ENCODE measurements at places on chromosomes 3 and 15.

- DNase-seq: no peak
Observed at GRCh38 chr15:68672781-68673205, 94.0 kb downstream of the CORO2B start.

- DNase-seq: no peak
Observed at GRCh38 chr3:33795856-33796536, 2.4 kb upstream of the PDCD6IP start.

DNA sequence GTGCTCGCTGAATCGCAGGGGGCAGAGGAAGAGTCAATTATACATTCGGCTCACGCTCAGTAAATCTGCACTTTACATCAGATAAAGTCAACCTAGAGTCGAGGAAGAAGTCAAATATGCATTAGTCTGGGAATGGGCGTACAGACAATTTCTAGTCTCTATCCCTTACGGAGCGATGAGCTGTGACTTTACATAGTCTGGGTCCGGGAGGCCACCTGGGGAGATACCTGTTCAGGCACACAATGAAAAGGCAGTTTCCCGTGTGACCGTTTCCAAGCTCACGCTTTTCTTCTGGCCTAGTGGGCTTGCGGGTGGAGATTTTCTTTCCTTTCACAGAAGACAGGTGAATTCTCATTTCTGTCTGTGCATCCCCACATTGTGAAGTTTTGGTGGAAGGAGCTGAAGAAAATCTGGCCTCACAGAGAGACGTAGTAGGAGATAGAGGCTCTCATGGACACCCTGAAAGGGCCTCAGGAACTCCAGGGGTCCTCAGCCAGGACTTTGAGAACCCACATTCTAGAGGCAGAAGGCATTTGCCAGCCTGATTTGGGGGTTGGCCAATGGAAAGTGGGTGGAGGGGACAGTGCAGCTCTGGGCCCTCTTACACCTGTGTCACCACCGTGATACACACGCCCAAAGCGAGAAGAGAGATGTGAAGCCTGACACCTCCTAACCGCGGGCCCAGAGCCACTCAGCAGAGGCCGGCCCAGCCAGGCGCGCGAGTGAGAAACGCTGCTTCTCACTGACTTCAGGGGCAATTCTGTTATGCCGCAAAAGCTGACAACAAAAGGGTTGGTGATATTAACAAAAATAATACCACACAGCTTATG, 10.7 kb upstream of the OCA2 start:
- no peak for DNase-seq

DNA sequence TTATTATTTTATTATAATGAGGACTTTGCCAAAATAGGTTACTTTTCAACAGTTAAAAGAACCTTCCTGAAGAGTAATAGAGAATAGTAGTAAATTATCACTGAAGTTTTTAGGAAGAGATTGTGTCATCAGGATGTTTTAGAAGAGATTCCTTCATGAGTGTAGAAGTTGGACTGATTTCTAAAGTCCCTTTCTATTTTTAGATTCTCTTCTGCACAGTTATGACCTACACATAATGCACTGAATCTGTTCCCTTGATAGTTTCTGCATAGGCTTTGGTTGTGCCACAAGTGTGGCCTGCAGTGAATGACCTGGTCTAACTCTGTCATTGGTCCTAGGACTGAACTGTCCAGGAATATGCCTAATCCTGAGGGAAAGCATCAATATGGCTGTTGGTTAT, 23.9 kb downstream of the SLC35A5 start:
- no peak for DNase-seq

DNA sequence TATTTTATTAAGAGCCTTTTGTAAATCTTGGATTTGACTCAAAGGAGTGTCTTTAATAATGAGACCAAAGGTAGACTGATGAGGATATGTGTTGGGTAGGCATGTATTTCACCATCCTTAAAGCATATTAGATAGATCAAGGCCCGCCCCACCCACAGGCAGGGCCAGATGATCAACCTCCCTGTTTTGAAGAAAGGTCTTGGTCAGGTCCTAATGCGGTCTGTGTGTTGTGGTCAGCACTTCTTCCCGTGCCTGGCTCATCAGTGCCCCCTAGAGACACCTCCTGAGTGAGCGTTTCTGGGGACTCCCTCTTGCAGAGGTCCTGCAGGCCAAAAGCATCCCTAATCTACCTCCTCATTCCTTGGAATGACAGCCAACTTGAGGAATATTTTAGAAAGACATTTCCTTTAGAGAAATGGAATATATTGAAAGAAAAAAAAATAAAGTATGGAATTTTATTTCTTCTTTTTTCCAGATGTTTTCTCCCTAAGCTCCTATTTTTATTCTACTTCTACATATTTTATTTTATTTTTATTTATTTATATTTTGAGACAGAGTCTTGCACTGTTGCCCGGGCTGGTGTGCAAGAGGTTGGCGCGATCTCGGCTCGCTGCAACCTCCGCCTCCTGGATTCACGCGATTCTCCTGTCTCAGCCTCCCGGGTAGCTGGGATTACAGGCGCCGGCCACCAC, 6.0 kb downstream of the TM4SF4 start:
- no peak for DNase-seq

GRCh38 chr3:33826206-33826605, 27.8 kb downstream of the PDCD6IP start:
- no peak for DNase-seq

DNA sequence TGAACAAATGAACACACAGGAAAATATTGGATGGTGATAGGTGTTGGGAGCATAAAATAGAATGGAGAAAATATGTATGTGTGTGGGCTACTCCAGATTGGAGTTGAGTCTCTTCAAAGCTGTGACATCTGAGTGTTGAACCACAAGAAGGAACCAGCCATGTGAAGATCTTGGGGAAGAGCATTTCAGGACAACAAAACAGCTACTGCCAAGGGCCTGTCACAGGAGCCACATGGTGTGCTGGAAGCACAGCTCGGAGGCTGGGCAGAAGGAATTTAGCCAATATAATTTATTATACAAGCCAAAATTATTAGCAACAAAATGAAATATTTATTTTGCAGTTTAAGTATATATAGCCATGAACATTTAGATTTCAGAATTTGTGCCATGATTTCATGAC, 108.3 kb upstream of the FGF7 start:
- DNase-seq: no peak

- no peak for DNase-seq
Observed at GRCh38 chr3:108022256-108023150, 68.3 kb downstream of the CD47 start.

DNA sequence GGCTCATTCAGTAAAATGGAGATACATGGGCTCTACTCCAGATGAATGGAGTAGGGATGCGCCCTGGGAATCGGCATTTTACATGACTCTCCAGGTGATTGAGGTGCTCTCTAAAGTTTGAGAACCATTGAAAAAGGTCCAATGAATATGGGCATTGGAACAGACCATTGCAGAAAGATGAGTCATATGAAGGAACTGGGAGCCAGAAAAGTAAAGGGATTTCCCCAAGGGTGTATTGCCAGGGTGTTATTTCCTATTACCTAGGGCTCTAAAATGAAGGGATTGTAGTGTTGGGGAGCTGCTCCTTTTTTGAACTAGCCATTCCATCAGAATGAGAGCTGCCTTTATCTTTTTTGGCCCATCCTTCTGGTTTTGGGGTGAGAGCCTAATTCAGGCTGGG, 21.7 kb downstream of the CLDN11 start:
- DNase-seq: no peak

- no peak for DNase-seq
Observed at GRCh38 chr3:12458901-12459300, 25.4 kb upstream of the TSEN2 start.

- DNase-seq: no peak
Observed at GRCh38 chr15:26972636-26973035, 1.7 kb downstream of the GABRG3 start.

DNA sequence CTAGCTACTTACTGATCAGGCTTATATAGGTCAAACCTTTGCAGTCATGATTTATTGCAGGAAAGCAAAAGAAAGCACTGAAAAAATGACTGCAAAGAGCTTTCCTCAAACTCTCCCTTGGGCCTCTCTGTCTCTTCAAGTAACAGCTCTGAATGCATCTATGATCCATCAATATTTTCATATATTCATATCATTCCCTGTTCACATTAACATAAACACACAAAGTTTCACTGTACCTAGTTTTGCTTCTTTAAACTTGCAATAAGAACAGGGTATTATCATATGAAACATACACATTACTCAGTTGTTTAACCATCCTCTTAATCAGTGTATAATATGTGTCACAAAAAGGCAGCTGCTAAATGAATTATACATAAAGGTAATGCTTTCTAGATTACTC, 107.9 kb upstream of the ARL6 start:
- DNase-seq: no peak

- DNase-seq: no peak
Observed at GRCh38 chr3:161393803-161394202, 22.5 kb upstream of the SPTSSB start.

- DNase-seq: no peak
Observed at GRCh38 chr3:169117264-169117663, 546.2 kb downstream of the MECOM start.

DNA sequence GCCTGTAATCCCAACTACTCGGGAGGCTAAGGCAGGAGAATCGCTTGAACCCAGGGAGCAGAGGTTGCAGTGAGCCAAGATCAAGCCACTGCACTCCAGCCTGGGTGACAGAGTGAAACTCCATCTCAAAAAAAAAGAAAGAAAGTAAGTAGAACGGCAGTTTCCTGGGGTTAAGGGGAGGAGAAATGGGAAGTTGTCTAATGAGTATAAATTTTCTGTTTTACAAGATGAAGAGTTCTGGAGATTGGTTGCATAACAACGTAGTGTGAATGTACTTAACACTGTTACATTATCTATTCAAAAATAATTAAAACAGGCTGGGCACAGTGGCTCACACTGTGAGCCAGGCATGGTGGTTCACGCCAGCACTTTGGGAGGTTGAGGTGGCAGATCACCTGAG, 45.4 kb downstream of the GRK7 start:
- no peak for DNase-seq

GRCh38 chr3:57896691-57897090, 111.5 kb upstream of the FLNB start:
- no peak for DNase-seq

- no peak for DNase-seq
Observed at GRCh38 chr3:195828762-195829161, 17.0 kb upstream of the MUC4 start.

- no peak for DNase-seq
Observed at GRCh38 chr3:130748467-130748861, 1.8 kb upstream of the PIK3R4 start.

- DNase-seq: no peak
Observed at GRCh38 chr3:46296826-46297225, 54.6 kb downstream of the CCR3 start.

GRCh38 chr3:46202535-46202934, 5.6 kb downstream of the CCR1 start:
- no peak for DNase-seq

DNA sequence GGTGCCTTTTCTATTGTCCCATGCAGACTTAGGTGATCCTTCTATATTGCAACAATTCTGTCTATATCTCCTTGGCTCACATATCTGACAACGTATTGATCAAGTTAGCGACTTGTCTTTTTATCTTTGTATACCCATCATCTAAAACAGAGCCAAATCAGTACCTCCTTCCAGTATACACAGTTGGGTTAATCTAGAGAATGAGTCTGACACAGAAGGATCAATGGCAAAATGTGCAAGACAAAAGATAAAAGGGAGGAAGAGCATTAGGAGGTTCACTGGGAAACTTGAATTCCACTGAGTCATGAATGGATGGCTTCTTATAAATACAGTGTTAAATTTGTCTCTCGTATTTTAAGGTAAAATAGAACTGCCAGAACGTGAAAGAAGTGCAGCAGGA, 6.0 kb downstream of the AADAC start:
- DNase-seq: no peak

- DNase-seq: no peak
Observed at GRCh38 chr3:79211586-79212359, 556.0 kb downstream of the ROBO1 start.

- DNase-seq: no peak
Observed at GRCh38 chr3:52834871-52835501, at the start of gene MUSTN1. Gene MUSTN1, minus strand, starts transcription at chr3:52835019. Its CDS starts 71 bp downstream, at chr3:52834948.

DNA sequence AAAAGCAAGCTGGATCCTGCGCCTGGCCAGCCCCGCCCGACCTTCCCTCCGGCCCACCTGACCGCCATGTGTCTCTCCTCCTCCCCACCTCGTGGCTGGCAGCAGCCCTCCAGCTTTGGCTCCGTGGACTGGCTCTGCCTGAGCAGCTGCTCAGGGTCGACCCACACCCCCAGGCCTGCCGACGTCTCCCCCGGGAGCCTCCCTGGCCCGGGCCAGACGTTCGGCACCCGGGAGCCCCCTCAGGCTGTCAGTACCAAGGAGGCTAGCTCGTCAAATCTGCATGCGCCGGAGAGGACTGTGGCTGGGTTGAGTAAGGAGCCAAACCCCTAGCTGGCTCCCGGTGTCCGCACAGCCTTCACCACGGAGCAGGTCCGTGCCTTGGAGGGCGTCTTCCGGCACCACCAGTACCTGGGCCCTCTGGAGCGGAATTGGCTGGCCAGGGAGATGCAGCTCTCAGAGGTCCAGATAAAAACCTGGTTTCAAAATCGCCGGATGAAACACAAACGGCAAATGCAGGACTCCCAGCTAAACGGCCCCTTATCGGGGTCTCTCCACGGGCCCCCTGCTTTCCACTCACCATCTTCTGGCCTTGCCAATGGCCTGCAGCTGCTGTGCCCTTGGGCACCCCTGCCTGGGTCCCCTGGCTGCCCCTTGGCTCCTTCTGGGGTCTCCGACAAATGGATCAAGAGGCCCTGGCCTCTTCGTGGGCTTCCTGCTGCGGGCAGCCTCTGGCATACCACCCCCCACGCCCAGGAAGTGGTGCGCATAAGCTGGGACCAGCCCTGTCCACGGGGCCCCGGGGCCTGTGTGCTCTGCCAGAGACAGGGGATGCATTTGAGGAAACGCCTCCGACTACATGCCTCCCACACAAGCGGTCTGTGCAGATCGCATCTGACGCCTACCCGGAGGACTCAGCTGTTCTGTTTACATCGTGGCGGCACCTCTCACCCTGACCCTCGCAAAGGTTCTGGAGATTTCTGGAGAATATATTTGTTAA, 345.0 kb downstream of the ZNF385D start:
- DNase-seq: no peak

DNA sequence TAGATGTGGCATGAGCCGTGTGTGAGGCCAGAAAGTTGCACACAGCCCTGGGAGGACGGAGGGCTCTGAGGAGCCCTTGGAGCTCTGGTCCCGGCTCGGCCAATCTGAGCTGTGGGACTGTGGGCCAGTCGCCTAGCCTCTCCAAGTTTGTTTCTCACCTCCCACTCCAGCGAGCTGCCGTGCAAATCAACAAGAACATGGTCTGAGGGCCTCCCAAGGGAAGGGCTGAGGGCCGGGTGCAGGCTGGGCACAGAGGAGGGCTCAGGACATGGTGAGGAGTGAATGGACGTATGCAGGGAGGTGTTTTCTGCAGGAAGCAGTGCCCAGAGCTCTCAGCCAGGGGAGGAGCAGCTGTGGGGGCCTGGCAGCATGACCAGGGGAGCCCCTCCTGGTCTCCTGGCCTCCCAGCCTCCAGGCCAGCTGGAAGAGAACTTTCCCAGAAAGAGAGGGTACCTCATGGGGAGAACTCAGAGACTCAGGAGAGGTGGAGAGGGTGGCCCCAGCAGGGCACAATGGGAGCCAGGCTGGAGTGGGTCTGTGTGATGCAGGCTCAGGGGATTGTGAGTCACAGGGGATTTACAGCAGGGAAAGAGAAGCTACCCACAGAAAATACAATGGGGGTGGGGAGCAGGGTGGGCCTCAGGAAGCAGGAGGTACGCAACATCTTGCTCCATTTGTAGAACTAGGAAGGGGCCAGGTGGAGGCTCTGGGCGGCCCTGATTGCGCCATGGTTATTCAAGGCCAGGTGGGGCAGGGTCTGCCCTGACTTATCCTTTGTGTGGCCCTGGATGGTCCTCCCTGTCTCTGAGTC, 24.8 kb downstream of the PSTPIP1 start:
- DNase-seq: no peak

- DNase-seq: no peak
Observed at GRCh38 chr3:98323425-98323824, 30.2 kb upstream of the OR5K4 start.

Measured in T-helper 1 cell (primary cell).